ENCODE measurements at places on chromosomes 1 and 21.

DNA sequence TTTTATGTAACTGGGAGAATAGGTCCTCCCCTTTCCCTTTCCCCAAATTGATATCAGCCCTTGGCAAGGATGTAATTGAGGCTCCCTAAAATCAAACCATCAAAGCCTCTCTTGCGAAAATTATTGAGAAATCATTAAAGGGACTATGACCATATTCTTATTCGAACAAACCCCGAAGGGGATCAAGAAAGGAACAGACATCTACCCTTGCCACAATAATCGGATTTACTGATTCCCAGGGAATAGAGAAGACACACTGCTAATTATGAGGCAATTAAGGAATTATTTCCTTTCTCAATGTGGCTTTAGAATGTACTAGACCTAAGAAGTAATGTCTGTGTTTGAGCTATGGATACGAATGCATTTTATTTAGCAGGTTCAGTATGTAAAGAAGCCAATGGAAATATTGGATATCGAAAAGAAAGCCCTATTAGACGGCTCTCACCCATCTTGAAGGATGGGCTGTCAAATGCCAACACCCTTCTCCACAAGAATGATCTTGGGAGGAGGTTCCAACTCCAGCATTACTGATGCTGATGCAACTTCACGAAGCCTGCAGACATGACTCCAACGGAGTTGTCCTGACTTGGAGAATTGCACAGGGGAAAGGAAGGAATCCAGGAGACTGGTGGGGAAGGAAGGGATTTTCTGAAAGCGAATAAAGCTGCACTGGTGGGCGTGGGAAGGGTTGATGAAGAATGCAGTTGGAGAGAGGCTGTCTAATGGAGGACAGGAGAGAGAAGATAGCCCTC, 11.6 kb upstream of the PTPRF start:
- DNase-seq: no peak

- DNase-seq: no peak
Observed at GRCh38 chr1:97247196-97247595, 525.6 kb downstream of the PTBP2 start.

- DNase-seq: no peak
Observed at GRCh38 chr1:245621589-245621988, 466.8 kb downstream of the KIF26B start.

DNA sequence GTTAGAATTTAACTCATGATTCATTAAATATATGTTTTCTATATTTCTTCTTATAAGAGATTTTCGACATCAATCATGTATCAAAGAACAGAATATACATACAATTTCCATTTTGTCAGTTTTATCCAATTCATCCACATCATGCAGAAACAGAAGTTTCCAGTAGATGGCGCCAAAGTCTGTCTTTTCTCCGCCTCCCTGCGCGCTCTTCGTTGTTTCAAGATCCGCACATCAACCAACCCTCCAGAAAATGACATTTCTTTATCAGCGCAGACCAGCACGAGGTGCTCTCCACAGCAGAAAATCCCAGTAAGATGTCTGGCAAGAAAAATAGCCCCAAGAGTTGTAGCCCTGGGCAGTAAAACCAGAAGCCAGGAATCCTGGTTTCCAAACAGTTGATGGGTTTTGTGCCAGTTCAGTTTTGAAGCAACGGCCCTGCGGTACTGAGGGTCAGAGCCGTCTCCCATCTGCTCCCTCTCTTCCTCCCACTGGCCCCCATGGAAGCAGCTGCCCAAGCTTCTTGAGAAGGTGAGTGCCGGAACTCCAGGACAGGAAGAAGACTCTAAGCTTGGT, 38.6 kb upstream of the GPR137B start:
- DNase-seq: peak; percentile 78

GRCh38 chr1:93415296-93415695, 32.6 kb upstream of the FNBP1L start:
- no peak for DNase-seq

DNA sequence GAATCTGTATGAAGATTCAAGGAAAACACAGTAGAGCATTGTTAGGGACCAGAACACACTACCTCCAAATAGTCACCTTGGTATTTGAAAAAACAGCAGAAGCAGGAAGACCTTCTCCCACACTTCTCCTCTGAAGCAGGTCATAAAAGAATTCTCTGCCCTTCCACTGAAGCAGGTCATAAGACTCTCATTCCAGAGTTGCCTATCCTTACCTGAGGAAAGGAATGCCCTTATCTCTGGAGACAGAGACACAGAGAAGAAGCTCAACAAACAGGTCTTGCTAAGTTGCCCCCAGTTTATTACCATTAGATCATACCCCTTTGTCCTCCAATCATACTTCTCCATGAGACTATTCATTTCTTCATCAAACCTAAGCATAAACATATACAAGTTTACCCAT, 225.8 kb upstream of the TNR start:
- no peak for DNase-seq

GRCh38 chr1:67308136-67308535, 463 bp downstream of the IL12RB2 start:
- DNase-seq: no peak

- no peak for DNase-seq
Observed at GRCh38 chr1:162420120-162420519, 8.2 kb upstream of the SH2D1B start.

DNA sequence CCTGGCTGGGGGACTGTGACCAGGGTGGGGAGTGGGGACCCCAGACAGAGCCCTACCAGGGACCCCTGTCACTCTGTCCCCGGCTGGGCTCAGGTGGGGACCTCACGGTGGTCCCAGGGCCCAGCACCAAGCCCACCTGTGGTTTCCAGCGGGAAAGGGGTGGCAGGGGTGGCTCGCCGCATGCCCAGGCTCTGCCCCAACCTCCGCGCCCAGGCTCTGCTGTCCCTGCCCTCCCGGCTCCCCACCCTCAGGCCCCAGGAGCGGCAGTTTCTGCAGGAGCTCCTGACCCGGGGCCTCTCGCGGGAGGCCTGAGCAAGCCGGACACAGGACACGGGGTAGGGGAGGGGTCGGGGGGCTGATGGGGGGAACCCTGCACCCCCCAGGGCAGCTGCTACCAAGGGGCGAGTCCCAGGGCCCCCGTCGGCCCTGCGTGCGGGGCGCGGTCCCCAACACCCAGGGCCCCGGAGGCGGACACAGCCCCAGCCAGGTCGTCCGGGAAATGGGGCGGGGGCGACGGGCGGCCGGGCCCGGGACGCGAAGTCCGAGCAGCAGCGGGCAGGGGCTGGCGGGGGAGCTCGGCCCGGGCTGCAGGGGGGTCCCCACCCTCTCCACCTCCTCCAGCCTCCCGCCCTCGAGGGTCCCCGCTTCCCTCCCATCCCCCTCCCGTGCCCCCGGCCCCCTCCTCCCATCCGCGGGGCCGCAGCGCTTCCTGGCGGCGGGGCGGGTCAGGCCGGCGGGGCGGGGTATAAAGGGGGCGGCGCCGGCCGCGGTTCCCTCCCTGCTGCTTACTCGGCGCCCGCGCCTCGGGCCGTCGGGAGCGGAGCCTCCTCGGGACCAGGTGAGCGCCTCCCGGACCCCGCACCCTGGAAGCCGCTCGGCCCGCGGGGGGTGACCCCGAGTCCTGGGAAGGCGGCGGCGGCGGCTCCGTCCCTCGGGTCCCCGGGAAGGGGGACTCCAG, at the start of gene COL6A2:
COL6A2 (plus strand) TSS at position 777 of the 958 bp plus-strand sequence.
- DNase-seq: peak; percentile 31

DNA sequence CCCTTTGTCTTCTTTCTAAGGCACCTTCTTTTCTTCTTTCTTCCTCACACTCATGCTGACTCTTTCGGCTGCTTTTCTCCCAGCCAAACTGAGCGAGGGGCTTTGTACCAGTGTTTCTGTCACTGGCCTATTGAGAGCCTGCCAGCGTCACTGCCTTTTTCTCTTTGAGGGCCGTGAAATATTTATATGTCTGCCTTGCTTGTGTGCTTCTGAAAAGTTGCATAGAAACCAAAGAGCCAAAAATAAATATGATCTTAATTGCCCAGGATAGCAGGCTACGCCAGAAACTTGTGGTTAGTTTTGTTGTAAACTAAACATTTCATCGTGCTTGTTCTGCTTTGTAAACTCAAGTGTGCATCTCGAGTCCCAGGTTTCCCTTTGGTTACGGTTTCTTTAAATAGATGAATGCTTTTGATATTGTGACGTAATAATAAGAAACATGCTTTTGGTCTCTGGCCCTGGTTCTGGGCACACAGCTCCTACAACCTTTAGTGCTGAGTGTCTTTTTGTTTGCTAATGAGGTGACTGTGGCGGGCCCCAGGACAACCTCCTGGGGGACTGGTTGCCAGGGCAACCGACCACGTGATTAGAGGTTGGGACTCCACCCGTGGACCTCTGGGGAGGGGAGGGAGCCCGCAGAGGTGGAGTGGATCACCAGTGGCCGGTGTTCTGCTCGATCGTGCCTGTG, 10.8 kb downstream of the SLC37A1 start:
- peak; percentile 80 for DNase-seq

DNA sequence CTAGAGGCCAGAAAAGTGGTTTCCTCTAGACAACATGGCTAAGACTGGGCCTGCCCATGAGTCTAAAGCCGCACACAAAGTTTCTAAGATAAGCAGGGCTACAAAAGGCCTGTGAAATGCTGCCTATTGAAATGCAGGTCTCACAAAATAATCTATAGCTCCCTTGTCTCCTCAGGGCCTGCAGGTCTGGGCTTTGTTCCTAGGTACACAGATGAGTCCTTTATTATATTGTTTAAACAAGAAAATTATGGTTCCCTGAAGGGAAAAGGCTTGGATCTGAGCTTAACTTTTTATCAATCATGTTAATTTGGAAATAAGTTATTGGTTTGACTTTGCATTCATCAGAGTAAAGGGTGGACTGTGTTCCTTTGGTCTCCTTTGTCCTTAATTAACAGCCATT, 413.4 kb upstream of the BEND5 start:
- no peak for DNase-seq

- DNase-seq: peak; percentile 27
Observed at GRCh38 chr1:67723620-67724019, 38.6 kb downstream of the GADD45A start.

- no peak for DNase-seq
Observed at GRCh38 chr1:208025031-208025430, 114.1 kb upstream of the CD34 start.

GRCh38 chr1:182392050-182393028, 749 bp upstream of the GLUL start:
- DNase-seq: peak; percentile 29
